Lung (tissue), 17 donors: ENCODE measurements at places on chromosomes 13 and 19.

- DNase-seq: peak; percentile 80
These were observed 5.7 kb downstream of the SHISA7 start for GRCh38 chr19:55437410-55437809.

GRCh38 chr13:97223711-97224541 lies 1.8 kb downstream of the MBNL2 start:
- DNase-seq: peak; percentile 74

GRCh38 chr13:48488995-48489394 lies 43.9 kb downstream of the RCBTB2 start:
- DNase-seq: no peak

DNA sequence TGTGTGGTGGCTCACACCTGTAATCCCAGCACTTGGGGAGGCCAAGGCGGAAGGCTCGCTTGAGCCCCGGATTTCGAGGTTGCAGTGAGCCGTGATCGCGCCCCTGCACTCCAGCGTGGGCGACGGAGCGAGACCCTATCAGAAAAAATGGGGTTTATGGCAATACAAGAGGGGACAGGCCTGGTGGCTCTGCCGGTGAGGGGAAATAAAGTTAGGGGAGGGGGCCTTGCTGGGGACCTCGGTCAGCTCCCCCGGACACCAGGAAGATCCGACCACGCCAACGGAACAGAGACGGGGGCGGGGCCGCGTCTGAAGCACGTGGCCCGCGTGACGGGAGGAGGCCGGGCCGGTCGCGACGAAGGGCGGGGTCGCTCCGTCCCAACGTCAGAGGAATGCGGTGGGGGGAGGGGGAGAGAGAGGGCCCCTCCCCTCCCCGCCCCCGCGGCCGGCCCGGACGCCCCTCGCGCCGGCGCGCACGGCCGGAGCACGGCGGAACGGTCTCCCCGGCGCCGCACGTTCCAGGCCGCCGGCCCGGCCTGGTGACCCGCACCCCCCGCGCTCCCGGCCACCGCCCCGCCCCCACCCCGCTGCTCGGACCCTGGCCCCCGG lies 1.9 kb upstream of the HNRNPL start:
- peak; percentile 97 for DNase-seq

DNA sequence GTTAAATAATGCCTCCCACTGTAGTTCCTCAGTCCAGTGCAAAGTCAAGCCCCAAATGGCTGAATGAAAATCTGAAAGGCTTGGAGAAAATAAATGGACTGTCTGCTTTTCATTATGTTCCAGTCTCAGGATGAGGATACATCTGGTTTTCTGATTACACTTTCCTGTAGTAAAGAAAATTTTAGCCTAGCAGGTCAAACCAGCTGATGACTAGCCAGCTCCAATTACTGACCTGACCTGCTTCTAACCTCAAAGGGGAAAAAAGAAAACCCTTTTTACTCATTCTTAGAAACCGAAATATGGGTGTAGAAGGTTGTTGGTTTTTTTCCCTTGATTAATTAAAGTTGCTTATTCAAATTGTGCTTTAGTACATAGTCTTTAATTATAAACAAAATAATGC lies 418.4 kb downstream of the EFNB2 start:
- no peak for DNase-seq

DNA sequence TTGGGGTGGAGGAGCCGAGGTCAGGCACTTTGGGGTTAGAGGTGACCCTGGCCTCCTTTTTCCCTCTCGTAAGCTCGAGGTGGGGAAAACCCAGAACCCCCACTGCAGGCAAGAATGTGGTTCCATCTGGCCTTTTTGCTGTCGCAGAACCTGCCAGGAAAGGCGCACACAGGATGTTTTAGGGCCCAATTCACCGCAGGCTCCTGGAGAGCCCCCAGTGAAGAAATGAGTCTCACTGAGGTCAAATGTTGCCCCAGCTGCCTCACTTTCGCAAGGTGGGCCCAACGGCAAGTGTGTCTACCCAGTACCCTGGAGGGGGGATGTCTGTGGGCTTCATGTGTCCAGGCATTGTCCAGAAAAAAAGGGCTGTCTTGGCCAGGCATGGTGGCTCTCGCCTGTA lies 61.8 kb downstream of the PEX11G start:
- no peak for DNase-seq

DNA sequence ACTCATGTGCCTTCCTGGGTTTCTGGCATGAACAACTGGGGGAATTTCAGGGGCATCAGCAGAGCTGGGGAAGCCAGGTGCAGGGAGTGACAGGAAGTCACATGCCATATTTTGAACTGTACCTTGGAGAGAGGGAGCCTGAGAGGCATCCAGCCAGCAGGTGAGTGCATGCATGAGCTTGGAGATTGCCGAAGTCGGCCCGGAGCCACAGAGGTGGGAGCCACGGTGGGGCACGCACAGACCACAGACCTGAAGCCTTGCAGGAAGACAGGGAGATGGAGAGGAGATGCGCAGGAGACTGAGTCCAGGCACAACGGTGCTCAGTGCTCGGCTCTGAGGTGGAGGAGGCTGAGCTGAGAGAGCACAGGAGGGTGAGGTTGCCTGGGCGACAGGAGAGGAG lies 55.1 kb downstream of the CDADC1 start:
- no peak for DNase-seq

DNA sequence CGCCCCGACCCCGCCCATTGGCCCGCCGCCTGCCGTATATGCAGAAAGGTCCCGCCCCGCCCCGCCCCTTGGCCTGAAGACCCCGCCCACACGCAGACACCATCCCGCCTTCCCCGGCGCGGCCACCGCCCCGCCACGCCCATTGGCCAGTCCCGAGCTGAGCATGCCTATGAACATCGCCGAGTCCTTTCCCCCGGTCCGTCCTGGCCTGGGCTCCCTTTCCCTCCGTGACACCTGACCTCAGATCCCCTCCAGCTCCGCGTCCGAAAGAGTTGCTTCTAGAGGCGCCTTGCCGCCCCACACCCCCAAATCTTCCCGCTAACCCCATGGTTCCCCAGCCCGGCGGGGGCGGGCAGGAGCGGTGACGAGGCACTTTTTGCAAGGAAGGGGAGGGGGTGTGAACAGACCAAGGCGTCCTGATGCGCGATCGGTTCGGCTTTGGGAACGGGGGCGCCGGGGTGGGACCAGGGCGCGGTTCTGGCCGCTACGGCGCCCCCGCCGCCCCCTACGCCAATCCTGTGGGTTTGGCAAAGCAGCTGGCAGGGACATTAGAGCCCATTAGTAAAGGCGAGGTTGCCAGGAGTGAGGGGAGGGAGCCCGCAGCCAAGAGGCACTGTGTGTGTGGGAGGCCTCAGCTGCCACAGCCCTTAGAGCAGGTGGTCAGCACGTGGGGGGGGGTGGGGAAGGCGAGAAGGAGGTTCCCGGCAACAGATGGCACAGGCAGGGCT lies 406 bp upstream of the NUMBL start:
- DNase-seq: peak; percentile 95

GRCh38 chr19:40519352-40520322 lies 52.8 kb downstream of the SPTBN4 start:
- no peak for DNase-seq

GRCh38 chr13:49064476-49064875 lies 88.8 kb downstream of the FNDC3A start:
- no peak for DNase-seq

DNA sequence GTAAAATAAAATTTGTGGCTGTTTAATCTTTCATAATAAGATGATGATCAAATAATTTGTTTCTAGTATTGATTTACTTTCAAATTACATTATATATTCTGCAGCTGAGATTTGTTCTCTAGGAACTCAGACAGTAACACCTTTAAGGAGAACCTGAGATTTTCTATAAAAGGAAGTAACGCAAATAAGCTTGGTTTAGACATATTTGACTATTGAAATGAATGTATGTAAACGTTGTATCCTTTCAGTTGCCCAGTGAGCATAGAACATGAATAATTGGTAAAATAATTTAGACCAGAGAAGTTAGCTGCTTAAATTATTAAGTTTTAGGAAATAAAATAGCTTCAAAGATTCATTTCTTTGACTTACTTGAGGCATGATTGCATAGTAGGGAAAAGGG lies 3.1 kb downstream of the CDK8 start:
- DNase-seq: no peak

- no peak for DNase-seq
These were observed 21.8 kb upstream of the SLC7A10 start for GRCh38 chr19:33247441-33247819.

- peak; percentile 79 for DNase-seq
These were observed 470 bp upstream of the GRTP1 start for GRCh38 chr13:113364311-113364889.

DNA sequence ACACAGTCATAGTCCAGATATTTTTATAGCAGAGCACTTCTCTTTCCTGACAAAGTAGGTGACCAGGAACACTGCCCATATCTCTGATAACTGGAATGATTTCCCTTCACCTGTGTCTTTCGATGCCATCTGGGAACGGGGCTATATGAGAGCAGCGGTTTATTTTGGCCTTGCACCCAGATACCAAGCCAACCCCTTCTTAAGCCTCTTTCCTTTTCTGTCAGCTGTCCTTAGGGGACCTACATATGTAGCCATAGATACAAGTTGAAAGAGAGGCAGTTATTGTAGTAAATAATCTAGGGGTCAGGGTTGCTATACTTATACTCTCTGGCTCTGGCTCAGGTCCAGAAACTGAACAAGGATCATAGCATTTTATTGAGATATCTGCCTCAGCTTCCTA lies 128.8 kb downstream of the NHLRC3 start:
- no peak for DNase-seq

DNA sequence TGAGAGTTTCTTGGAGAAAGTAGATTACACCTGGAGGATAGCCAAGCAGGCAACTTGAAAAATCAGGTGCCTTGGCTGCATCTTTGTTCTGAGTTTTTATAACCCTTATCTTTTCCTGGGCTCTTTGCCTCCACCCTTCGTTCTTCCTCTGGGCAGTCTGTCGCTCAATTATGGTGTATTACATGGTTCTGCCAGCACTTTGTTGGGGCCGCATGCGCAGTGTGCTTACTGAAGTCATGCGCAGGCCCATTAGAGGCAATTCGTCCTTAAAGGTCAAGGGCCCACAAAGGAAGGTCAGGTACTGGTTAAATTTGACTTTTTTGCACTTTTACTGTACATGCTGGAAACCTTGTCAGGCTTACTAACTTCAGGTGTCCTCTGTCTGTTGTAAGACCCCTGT lies 761.9 kb upstream of the SLITRK5 start:
- no peak for DNase-seq

GRCh38 chr19:890831-891230 lies 2.2 kb downstream of the MED16 start:
- DNase-seq: no peak

DNA sequence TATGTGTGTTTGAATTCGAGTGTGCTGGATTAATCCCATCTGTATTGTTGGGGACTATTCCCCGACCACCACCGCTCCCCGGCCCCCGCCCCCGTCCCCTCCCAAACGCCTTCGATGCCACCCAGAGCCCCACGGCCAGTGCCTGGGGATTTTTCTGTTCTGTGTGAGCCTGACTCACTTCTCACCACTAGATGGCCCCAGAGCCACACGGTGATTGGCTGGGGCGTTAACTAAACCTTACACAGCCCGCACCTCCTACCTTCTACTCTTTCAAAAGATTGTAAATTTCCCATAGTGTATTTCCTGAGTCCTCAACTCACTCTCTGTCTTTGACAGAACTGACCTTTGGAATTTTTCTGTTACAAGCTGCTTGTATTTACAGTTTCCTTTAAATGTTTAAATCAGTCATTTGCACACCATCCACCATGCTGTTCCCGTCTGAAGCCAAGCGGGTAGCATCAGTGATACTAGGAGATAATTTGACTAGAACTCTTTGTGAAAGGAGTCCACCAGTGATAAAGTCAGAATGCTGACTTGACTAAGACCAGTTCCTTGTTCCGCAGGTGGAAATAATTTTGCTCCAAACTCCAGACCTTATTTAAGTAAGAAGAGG lies 61.4 kb downstream of the RFX2 start:
- DNase-seq: peak; percentile 88

DNA sequence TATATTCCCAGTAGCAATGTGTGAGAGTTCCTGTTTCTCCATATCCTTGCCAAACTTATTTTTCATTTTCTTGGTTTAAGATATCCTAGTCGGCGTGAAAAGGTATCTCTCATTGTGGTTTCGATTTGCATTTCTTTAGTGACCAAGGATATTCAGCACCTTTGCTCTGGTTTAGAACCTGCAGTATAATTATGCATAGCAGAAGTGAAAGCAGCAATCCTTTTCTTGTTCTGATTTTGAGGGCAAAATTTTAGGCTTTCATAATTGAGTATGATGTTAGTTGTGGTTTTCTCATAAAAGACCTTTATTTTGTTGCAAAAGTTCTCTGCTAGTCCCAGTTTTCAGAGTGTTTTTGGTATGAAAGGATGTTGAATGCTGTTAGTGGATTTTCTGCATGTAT lies 491.0 kb downstream of the FGF9 start:
- no peak for DNase-seq

DNA sequence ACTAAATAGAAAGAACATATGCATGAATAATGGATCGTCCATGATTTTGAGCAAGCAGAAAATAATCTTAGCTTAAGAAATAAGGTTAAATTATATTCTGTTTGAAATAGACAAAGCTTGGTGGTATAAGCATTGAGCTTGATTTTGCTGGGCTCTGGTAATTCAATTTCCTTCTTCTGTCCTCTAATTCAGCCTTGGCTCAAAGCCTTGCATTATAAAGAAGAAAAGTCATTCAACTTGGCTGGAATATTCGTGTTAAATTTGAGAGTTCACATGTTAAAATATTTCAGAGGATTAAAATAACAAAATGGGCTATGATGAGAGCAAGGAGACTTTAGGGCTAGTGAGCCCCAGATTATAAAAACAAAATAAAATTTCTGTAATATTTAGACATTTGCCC lies 415.4 kb upstream of the PCDH20 start:
- DNase-seq: no peak

DNA sequence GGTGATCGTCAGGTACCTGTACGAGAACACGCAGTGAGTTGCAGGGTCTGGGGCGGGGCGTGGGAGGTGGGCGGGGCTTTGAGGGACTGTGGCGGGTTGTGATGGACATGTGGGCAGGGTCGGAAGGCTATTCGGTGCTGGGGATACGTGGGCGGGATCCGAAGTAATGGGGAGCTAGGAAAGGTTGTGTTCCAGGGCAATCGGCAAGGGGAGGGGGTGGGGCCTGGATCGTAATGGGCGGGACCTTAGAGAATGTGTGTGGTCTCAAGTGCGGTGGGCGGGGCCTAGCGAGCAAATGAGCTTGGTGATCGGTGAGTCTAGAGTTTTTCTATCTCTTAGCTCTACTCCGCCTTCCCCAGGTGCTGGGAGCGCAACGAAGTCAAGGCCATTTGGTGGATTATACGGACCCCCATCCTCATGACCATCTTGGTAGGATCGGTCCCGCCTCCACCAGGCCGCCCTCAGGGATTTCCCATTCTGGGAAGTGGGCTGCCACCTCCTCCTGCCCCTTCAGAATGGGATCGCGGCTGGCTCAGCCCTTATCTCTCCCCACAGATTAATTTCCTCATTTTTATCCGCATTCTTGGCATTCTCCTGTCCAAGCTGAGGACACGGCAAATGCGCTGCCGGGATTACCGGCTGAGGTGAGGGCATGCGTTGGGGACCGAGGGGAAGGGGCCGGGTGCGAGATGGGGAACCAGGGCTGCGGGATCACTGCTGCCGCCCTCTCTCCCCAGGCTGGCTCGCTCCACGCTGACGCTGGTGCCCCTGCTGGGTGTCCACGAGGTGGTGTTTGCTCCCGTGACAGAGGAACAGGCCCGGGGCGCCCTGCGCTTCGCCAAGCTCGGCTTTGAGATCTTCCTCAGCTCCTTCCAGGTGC lies 9.6 kb downstream of the GIPR start:
- peak; percentile 88 for DNase-seq
